ENCODE measurements at places on chromosomes 2 and 18.

- DNase-seq = no peak
Observed at GRCh38 chr18:23578891-23579653, 7.2 kb downstream of the NPC1 start.

DNA sequence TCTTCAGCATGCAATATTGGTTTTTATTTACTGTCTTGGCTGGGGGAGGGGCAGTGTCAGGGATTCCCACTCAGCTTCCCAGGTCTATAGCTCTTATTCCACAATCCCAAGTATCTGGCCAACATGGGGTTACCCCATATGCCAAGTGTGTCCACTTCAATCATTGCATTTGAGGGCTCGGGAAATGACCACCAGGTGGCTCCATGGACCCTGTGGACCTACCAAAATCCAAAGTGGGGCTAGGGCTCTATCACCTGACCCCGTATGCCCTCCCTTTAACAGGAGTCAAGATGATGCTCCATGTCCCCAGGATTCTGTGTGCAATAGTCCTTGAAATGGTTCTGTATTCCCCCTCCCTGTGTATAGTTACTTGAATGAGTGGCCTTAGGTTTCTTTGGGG, 12.1 kb upstream of the TRAF3IP1 start:
- peak; percentile 48 for DNase-seq

DNA sequence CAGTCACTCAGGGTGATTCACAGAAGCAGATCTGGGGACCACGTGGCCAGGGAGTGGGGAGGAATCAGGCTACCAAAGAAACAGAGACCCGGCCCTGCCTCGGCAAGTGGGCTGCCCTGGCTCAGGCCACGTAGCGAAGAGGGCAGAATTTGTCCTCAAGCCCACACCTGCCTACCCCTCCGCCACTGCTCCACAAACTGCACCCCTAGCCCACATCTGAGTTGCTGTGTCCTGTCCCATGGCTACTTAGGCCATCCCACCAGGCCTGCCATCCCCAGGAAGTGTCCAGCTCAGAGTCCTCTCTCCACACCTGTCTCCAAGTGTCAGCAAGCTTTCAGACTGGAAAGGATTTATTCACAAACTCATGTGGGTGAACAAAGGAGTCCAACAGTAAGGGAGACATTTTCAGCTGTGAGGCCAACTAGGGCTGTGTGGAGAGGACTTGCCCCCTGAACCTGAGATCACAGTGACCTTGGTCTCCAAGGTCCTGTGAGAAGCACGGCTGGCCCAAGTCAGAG, 31.7 kb upstream of the ASPRV1 start:
- no peak for DNase-seq

DNA sequence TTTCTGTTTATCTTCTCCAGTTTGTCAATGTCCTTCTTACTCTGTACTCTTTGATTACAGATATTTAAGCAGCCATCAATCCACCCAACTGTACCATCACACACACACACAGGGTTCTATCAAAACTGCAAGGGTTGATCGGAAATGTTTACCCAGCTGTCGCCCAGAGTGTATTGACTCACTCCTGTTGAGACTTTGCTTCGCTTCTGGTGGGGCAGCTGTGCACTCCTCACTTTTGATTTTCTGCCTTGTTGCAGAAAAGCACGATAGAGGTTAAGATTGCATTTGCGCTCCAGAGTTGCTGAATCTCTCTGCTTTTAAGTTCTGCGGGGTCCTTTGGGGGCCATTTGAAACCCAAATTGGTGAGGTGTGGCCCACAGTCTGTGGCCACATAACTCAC, 216.2 kb downstream of the SETBP1 start:
- no peak for DNase-seq

DNA sequence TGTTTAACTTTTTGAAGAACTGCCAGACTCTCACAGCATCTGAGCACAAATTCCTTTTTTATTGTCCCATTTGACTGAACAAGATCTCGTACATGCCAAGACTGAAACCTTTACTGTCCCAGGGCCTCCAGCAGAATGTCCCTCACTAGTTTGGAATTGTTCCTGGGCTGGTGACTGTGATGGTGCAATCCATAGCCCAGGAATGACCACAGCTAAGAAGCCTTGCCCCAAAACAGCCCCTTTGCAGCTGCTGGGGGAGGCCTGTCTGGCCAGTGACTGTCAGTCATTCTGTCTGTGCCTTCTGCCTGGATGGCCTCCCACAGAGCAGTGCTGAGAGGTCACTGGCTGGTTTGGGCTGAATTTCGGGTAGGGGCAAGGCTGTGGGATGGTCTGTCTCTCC, 184.5 kb upstream of the MSH6 start:
- DNase-seq = no peak

DNA sequence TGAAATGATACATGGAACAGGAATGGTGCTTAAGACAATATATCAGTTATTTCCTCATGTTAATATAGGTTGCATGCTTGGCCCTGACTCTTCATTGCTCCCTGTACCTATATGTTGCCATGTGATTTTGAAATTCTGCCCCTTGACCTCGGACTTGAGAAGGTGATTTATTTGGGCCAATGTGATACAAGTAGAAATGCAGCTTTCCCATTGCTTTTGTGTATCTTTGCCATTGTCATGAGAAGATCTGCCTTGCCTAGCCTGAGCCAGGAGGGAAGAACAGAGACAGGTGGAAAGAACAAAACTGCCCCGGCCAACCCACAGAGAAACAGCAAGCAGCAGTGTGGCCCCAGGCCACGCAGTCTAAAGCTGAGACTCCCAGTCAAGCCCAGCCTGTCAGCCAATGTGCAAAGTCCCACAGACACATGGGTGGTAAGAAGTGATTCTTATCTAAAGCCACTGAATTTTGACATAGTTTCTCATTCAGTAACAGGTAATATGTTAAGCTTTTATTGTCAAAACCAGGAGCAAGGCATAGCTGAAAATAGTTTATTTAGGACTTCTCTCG, 245.7 kb upstream of the RND3 start:
- no peak for DNase-seq

- DNase-seq = no peak
Observed at GRCh38 chr2:97675430-97676113, 6.1 kb downstream of the C2orf92 start.

DNA sequence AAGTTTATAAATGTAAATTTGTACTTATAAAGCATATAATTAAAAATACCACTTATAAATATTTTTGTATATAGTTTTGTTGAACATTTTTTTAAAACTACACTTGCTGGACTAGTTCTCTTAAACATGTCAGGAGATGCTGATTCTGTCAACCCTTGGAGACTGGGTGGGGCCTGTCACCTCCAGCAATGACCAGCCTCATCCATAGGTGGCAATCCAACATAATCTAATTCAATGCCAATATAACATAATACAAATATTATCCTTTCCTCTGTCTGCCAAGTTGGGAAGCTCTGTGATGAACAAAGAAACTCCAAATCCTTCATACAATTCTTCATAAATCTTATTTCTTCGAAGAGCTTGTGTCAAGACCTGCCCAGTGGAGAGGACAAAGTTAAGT, 140.4 kb downstream of the RBMS1 start:
- DNase-seq = peak; percentile 37

DNA sequence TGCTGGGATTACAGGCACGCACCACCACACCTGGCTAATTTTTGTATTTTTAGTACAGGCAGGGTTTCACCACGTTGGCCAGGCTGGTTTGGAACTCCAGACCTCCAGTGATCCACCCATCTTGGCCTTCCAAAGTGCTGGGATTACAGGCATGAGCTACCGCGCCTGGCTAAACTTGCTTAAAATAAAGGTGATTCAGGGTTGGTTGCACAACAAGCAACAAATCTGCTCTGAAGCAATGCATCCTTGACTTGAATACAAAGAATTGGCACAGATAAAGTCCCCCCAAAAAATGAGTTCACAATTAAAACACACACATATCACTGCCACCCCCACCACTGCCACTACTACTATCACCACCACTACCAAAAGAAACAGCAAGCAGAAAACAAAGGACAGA, 34.9 kb downstream of the CCDC88A start:
- no peak for DNase-seq

DNA sequence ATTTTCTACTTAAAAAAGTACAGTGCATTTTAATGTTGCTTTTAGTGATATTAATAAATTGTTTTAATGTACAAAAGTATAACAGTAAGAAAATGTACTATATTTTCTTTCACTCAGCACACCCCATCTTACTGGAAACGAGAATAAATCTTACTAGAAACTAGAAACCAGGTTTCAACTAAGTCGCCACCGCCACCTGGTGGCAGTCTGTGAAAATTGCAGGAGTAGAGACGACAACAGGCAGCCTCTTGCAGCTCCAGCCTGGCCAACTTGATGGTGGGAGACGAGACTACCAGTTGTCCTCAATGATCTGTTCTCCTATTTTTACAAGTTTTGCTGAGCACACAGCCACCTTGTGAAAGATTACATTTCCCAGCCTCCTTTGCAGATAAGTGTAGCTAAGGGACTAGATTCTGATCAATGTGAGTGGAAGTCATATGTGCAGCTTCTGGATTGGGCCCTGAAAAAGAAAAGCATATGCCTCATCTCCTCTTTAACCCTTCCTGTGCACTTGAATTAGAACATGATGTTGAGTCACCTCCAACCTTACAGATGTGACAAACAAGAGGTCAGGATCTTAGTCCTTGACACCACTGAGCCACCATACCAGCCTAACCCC, 8.7 kb downstream of the OTOF start:
- DNase-seq = peak; percentile 85

DNA sequence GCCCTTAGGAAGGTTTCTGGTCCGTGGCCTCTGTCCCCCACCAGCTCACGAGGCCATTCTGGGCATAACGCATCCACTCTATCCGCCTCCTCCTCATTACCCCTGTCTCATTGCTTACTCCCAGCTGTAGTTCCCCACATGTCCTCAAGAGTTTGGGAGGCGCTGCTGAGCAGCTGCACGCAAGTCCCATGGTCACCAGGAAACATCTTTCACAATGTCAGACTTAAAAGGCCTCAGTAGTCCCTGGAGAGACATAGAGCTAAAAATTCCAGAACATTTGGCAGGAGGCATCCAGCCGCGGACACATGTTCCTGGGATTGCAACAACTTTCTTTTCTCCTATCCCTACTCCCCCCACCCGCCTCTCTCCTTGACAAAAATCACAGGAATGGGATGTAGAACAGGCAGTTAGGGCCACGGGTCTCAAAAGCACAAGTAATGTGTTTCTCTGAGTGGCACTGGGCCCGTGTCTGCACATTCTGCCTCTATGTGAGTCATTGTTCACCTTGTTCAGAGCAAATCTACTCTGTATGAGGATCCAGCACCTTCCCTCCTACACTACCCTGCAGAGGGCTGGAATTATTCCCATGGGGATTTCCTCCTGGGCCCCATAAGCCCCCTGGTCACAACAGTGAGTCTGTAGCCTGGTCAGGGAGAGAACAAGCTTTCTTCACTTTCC, 8.1 kb downstream of the LBH start:
- DNase-seq = peak; percentile 89

DNA sequence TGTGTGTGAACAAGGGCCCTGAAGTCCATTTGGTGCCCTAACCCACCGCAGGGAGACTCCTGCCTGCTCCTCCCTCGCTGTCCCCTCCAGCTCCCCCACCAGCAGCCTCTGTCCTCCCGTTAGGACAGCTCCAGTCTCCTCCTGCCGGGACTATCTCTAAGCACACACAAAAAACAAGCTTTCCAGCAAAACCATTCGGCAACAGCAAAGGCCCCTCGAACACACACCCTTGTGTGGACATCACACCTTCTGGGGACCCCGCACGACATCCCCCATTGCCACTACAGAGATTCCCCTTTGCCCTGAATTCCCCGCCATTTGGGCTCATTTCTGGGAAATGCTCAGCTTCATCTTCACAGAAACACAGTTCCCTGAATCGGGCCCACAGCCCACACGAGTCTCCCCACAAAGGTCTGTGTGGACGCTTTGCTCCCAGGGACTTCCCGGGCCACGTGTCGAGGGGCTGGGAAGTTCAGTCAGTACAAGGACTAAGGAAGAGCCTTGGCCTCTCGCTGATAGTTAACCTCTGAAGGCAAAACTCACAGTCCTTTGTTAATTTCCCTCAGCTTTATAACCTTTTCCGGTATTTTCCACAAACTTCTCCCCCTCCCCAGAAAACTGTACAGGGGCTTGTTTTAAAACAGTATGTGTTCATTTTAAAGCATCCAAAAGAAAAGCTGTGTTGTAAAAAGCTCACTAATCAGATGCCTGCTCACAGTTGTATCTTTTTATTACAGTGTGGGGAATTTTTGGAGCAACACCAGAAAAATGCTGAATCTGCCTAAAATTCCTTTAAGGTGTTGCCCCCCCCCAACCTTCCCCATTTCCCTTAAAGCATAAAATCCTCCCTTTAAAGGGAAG, 25.9 kb downstream of the SMAD7 start:
- DNase-seq = no peak

DNA sequence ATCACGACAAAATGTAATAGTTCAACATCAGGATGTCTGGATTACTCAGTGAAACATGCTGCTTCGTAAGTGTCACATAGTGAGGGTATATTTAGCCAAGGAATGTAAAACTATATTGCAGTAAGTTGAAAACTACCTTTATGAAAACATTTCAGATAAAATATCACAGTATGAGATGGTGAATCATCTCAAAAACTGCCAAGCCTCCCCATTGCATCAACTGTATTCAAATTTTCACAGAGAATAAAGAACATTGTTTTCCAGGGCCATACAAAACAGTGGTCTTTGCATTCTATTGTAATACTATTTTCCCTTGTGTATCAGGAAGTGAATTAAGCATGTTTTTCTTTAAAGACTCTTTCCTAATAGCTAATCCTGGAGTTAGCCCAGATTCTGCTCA, 47.6 kb upstream of the MSTN start:
- DNase-seq = no peak

DNA sequence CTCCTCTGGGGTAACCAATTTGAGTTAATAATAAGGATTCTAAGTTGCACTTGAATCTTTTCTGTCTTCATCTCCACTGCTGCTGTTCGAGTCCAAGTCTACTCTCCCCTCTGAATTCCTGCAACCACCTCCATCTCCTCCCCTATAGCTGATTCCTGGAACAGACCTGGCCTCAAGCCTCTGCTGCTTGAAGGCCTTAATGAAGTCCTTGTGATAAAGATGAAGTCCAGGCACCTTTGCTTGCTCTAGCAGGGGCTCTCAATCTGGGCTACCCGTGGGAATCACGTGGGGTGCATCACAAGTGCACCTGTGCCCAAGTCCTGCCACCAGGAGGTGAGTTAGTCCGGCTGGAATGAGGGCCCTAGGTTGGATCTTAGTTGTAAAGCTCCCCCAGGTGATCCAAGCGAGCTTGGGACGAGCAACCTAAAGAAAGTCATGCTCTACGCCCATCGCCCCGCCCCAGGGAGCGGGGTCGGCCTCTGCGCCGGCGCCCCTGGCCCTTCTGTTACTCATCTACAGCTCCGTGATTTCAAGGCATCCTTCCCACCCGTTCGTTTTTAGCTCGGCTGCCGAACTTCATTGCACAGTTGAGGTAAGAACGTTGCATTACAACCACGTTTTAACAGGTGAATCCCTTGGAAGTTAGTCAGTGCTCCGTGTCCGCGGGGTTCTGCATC, 905 bp upstream of the IAH1 start:
- no peak for DNase-seq
